Stimulated activated CD8-positive, alpha-beta memory T cell treated with anti-CD3 and anti-CD28 coated beads, Interleukin-7, amount 100 ng/mL, for 1 hour (primary cell): ENCODE measurements at places on chromosomes 7 and 10.

- DNase-seq, result no peak
Observed at GRCh38 chr10:34773636-34774630, 41.2 kb downstream of the PARD3 start.

DNA sequence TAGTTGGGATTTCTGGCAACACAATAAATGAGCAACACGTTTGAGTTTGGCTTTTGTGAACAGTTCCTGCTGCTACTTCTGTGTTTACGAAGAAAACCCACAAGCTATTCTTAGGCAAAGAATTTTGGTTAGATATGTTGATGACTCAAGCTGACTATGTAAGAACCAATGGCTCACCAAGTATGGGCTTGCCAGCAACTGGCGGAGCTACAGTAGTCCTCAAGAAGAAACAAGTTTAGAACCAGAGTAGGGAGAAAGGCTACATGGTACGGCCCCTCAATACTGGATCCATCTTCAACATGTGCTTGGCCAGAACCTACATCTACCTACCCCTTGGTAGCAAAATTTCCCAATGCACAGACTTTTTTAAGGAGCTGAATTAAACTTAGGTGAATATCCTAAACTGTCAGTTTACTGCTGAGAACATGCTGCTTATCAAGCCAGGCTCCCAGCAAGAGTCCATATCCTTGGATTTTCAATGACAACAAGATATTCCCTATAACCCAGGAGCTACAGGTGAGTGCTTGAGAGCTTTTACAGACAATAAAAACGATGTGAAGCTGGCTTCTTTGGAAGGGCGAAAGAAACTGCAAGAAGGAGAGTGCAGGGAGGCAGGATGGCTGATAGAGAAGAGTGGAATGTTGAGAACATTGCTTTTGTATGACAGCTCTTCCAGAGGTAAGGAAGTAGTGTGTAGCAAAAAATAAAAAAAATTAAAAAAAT, 74.3 kb upstream of the ASAH2 start:
- DNase-seq, result no peak

GRCh38 chr7:135755351-135755753, 6.7 kb upstream of the FAM180A start:
- no peak for DNase-seq

DNA sequence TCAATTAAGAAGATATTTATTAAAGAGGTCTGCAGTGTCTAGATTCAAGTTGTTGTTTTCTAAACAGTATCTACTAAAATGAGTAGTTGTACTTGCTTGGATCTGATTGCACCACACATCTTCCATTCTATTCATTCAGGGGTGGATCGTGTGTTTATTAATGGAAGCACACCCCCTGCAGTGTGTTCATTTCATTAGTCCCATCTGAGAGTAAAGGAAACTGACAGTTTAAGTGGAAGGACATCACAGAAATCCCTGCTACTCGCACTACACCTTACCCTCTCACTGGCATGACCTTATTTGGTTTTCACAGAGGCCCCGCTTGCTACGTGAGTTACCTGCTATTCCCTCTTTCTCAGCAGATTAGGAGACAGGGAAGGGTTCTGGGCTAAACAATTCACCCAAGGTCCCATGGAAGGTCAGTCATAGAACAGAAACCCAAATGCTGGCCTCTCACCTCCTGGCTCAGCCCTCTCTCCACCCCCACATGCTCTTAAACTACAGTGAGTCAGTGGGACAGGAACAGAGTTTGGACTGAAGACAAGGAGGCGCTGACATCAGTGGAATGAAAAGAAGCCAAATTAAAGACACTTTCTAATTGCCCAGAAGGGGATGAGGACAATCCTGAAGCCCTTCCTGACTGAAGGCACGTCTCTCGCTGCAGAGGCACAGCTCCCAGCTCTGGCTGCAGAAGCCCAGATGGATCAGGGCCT, 369.2 kb upstream of the NRP1 start:
- no peak for DNase-seq

GRCh38 chr10:27319752-27320431, 79.3 kb upstream of the ACBD5 start:
- no peak for DNase-seq

DNA sequence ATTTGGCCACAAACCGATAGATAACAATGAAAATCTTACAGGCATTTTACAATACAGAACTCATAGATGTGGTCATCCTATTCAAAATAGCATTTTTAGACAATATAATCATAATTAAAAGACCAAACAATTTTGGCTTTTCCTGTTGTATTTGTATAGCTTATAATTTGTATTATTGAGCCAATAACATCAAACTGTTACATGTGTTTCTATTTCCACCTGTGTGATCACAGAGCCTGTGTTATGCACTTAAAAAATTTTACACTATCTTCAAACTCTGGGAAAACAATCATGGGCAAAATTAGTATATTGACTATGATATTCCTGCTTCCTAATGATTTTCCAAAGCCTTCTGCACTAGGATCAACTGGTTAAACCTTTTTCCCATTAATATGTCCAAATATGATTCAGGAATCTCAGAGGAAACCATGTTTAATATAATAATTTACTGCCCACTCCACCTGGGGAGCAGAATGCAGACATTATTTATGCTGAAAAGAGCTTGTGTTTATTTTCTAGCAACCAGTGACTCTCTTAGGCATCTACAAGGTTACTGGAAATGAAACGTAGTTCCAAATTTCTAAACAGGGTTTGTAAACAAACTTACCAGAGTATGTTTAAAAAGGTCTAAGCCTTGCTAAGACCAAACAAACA, 1.7 kb downstream of the RHOBTB1 start:
- DNase-seq, result no peak

DNA sequence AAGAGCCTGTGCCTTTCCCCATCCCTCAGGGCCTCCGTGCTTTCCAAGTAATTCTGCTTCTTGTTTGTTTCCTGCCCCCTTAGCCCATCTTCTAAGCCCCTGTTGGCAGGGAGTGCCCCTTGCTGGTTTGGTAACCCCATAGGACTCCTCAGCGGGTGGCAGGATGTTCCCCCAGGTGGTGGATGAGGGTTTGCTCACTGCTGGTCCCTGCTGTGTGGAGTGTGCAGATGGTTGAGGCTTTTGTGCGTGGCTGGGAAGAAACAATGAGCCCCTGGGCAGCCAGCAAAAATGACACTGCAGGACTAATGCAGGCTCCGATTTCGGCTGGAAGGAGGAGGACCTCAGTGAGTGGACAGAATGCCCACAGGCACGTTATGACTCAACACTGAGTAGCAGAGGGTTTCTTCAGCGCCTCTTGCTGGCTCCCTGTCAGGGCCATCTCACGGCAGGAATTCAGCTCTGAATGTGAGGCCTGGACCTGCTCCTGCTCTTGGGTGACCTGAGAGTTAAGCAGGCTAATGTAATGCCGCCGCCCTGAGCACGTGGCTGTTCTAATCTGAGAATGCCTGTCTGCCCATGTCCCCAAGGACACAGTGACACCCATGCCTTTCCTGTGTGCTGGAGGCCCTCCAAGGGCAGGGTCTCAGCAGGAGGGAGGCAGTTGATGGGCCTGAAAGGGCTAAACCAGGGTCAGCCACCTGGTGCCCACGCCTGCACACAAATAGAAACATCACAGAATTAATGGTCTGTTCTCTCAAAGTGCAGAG, 16.6 kb downstream of the BAG3 start:
- no peak for DNase-seq

DNA sequence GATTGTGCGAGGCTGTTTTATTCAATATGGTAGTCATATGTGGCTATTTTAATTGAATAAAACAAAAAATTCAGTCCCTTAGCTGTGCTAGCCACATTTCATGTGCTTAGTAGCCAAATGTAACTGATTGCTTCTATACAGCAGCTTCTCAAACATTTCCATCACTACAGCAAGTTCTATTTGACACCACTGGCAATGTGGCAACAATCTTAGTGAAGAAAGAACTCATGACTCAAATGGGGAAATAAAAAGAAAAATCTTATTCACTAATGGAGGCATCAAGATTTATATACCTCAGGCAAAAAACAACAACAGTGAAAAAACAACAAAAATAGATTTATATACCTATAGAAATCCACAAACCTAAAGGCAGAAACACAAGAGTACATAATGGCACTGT, 17.9 kb downstream of the SEM1 start:
- DNase-seq, result no peak

DNA sequence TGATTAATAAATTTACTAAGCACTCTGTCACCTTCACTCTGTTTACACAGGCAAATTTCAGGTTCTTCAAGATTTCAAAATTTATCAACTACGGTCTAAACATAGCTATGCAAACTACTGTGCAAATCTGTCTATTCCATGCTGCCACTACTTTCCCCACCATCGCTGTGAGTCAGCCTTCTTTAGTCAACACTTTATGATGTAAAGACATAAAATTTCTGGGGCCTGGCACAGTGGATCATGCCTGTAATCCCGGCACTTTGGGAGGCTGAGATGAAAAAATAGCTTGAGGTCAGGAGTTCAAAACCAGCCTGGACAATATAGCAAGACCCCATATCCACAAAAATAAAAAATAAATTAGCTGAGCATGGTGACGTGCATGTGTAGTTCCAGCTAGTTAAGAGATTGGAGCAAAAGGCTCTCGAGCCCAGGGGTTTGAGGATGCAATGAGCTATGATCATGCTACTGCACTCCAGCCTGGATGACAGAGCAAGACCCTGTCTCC, 42.6 kb downstream of the CNOT4 start:
- no peak for DNase-seq

DNA sequence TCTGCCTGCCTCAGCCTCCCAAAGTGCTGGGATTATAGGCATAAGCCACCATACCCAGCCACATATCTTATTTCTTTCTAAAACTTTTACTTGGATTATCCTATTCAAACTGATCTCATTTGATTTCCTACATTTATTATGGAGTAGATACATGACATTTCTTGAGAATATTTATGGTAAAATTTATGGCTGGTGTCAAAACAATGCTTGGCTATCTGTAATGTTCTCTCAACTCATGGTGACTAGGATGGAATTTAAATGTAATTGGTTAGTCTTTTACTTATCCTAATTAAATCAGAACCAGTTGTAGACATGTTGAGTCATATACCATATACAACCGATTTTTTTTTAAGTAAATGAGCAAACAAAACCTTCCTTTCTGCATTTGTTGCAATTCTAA, 4.1 kb downstream of the NUP42 start:
- DNase-seq, result no peak

GRCh38 chr10:132066812-132067211, 1.1 kb downstream of the JAKMIP3 start:
- DNase-seq, result no peak
